ENCODE measurements at places on chromosomes 4 and X. TPM values are rescaled to one million over a fixed set of nuclear protein-coding genes. Genes with fewer than 3 reads are reported as not detected.

DNA sequence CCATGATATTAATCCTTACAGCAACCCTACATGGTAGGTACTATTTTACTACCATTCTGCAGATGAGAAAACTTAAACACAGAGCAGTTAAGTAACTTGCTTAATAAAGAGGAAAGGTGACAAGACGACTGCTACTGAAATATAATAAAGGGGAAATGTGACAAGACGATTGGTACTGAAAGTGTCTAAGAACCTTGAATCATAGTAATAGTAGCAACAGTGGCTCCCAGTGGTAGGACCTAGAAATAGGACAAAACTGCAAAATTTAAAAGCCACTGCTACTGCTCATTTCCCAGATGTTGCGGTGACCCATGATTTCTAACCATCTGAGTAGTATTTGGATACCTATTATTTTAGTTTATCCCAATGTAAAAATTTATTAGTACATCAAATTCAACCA is 89.5 kb downstream of the TASL start:
- no peaks in the 10 kb centered on the region for H3K27me3 ChIP-seq
- no peaks in the 10 kb centered on the region for H3K4me1 ChIP-seq
- no peaks in the 10 kb centered on the region for H3K36me3 ChIP-seq
- no peak overlapping the region for H3K27ac ChIP-seq

DNA sequence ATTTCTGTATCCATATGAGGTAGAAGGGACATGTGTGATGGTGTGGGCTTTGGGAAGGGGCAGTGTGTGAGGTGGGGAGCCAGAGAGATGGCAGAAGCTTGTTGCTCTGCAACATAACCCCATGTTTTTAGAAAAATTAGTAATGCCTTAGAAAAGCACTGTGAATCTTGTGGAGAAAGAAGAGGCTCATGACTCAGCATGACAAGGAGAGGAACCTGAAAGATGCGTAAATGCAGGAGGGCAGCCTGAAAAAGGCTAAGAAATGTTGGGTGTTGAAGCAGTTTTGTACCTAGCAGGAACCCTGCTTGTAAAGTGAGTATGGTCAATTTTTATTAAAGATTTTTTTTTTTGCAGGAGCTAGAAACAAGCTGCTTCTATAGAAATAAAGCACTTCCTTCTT is 59.8 kb downstream of the ARSJ start:
- no peak overlapping the region for H3K27ac ChIP-seq
- H3K4me3 ChIP-seq: no peak overlapping the region
- no peaks in the 10 kb centered on the region for H3K36me3 ChIP-seq
- DNase-seq: no peak

- no peak overlapping the region for H3K27ac ChIP-seq
- no peak for DNase-seq
- no peaks in the 10 kb centered on the region for H3K4me1 ChIP-seq
- no peak overlapping the region for H3K4me3 ChIP-seq
- H3K36me3 ChIP-seq: no peaks in the 10 kb centered on the region
Measured at GRCh38 chrX:85114776-85115175, 111.1 kb downstream of the APOOL start.

DNA sequence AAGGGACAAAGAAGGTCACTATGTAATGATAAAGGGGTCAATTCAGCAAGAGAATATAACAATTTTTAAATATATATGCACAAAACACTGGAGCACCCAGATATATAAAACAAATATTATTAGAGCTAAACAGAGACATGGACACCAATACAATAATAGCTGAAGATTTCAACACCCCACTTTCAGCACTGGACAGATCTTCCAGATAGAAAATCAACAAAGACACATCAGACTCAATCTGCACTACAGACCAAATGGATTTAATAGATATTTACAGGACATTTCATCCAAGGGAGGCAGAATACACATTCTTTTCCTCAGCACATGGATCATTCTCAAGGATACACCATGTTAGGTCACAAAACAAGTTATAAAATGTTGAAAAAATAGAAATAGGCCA is 111.4 kb downstream of the SOX3 start:
- DNase-seq: no peak
- H3K36me3 ChIP-seq: no peaks in the 10 kb centered on the region
- no peak overlapping the region for H3K4me3 ChIP-seq
- H3K4me1 ChIP-seq: no peaks in the 10 kb centered on the region
- no peak overlapping the region for H3K27ac ChIP-seq

- no peaks in the 10 kb centered on the region for H3K27me3 ChIP-seq
- H3K36me3 ChIP-seq: no peaks in the 10 kb centered on the region
- peaks cover 4% of the 10 kb centered on the region for H3K4me1 ChIP-seq
- no peak overlapping the region for H3K27ac ChIP-seq
- no peak overlapping the region for H3K4me3 ChIP-seq
Measured at GRCh38 chr4:155679343-155679742, 12.7 kb downstream of the GUCY1A1 start.

GRCh38 chrX:149950681-149951080 is 12.4 kb upstream of the EOLA2 start:
- H3K4me3 ChIP-seq: no peak overlapping the region
- no peak for DNase-seq
- no peaks in the 10 kb centered on the region for H3K4me1 ChIP-seq
- H3K27ac ChIP-seq: no peak overlapping the region

The NALF2 gene
- 72.5 TPM for total RNA-seq

The GPR50 gene
- 0.18 TPM for total RNA-seq

The TCEAL5 gene
- total RNA-seq: 4.2 TPM

The CFAP99 gene
- 0.61 TPM for total RNA-seq

The SLITRK2 gene
- total RNA-seq: 31.5 TPM

Data from endodermal cell (in vitro differentiated cells).